ENCODE measurements at places on chromosomes 2 and 18. TPM values are rescaled to one million over a fixed set of nuclear protein-coding genes. Genes with fewer than 3 reads are reported as not detected.

MYO3B gene
- total RNA-seq: 0.20 TPM

PKDCC gene
- not detected for total RNA-seq

ZEB2 gene
- 13.5 TPM for total RNA-seq

TRIM43 gene
- not detected for total RNA-seq

IL36RN gene
- not detected for total RNA-seq

BOLA3 gene
- total RNA-seq: 131 TPM

SLC5A7 gene
- total RNA-seq: not detected

DNA sequence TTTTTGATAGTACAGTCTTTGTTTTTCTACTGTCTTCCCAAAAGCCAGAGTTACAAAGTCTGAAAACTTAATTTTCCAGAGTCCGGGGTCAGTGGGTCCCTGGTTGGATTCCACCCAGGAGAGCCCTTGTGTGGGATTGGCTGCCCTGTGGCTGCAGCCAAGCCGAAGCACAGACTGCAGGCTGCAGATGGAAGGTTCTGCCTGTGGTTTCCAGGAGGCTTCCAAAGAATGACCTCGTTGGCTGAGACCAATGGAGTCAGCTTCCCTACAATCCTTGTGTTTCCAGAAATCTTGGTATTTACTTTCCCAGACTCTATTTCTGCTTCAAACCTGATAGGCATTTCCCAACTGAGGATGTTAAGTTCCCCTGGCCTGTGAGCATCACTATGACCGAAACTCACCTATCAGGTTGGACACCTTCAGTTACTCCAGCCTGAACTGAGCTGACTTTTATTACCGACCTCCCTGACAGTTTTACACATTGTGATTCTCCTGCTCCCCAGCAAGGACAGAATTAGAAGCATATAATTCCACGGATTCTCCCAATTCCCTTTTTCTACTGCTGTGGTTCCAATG is 117.5 kb upstream of the CCDC68 start:
- H3K4me1 ChIP-seq: no peaks in the 10 kb centered on the region
- H3K27ac ChIP-seq: no peak overlapping the region
- H3K36me3 ChIP-seq: no peaks in the 10 kb centered on the region
- H3K27me3 ChIP-seq: no peaks in the 10 kb centered on the region
- no peak for DNase-seq

- H3K36me3 ChIP-seq: no peaks in the 10 kb centered on the region
- no peak overlapping the region for H3K27ac ChIP-seq
- H3K4me3 ChIP-seq: no peak overlapping the region
Observed at GRCh38 chr2:53233759-53234547, 533.7 kb upstream of the CHAC2 start.

GRCh38 chr2:35510636-35511035 is 844.9 kb upstream of the CRIM1 start:
- H3K27me3 ChIP-seq: no peaks in the 10 kb centered on the region
- H3K27ac ChIP-seq: no peak overlapping the region
- no peak for DNase-seq
- no peaks in the 10 kb centered on the region for H3K36me3 ChIP-seq

DNA sequence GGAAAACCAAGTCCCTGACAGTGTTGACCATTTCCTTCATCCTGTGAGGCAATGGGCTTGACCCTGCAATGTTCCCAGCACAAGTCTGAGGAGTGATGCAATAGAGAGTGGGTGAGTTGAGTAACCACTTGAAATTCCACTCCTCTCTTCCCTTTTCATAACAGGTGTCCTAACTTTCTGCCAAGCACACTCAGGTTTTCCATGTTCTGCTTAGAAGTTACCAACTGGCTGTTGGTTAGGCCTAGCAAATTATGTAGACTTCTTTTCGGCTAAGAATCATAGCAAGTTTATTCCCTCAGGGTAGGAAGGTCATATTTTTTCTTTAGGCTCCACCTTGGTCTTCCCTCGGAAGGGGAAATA is 11.5 kb downstream of the GNLY start:
- no peaks in the 10 kb centered on the region for H3K36me3 ChIP-seq
- H3K27me3 ChIP-seq: peaks cover 3% of the 10 kb centered on the region
- no peak for DNase-seq
- H3K4me1 ChIP-seq: peaks cover 31% of the 10 kb centered on the region
- H3K27ac ChIP-seq: no peak overlapping the region

- H3K4me1 ChIP-seq: peaks cover 41% of the 10 kb centered on the region
- H3K27ac ChIP-seq: no peak overlapping the region
- H3K27me3 ChIP-seq: no peaks in the 10 kb centered on the region
- H3K36me3 ChIP-seq: peaks cover 50% of the 10 kb centered on the region
- DNase-seq: no peak
Observed at GRCh38 chr18:69936191-69936558, 11.5 kb downstream of the CD226 start.

- H3K4me3 ChIP-seq: no peak overlapping the region
- H3K36me3 ChIP-seq: no peaks in the 10 kb centered on the region
- no peak overlapping the region for H3K27ac ChIP-seq
- H3K27me3 ChIP-seq: peaks cover 2% of the 10 kb centered on the region
- H3K4me1 ChIP-seq: no peaks in the 10 kb centered on the region
Observed at GRCh38 chr2:126942427-126943203, 43.9 kb downstream of the TEX51 start.

DNA sequence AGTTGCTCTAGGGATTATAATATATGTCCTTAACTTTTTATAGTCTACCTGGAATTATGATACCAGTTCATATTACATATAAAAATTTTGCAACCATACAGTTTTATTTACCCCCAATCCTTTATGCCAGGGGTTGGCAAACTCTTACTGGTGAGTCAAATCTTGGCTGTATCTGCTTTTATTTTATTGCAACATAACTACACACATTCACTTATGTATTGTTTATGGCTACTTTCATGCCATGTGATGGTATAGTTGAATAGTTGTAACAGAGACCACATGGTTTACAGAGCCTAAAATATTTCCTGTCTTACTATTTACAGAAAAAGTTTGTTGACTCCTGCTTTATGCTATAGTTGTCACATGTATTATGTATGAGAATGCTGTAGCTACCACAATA is 25.8 kb upstream of the DLX2 start:
- DNase-seq: no peak
- H3K4me3 ChIP-seq: no peak overlapping the region
- H3K4me1 ChIP-seq: no peaks in the 10 kb centered on the region
- no peaks in the 10 kb centered on the region for H3K36me3 ChIP-seq

- H3K27ac ChIP-seq: no peak overlapping the region
- no peak for DNase-seq
- no peaks in the 10 kb centered on the region for H3K36me3 ChIP-seq
- no peaks in the 10 kb centered on the region for H3K4me1 ChIP-seq
Observed at GRCh38 chr18:10470429-10470828, 16.0 kb downstream of the APCDD1 start.

GRCh38 chr2:143482316-143482715 is 353.1 kb downstream of the ARHGAP15 start:
- H3K4me3 ChIP-seq: no peak overlapping the region
- no peak overlapping the region for H3K27ac ChIP-seq
- H3K27me3 ChIP-seq: no peaks in the 10 kb centered on the region
- H3K4me1 ChIP-seq: peaks cover 27% of the 10 kb centered on the region
- no peak for DNase-seq

- H3K27ac ChIP-seq: peak overlapping the region; percentile 99
- peak overlapping the region; percentile 95 for H3K4me3 ChIP-seq
- peaks cover 51% of the 10 kb centered on the region for H3K4me1 ChIP-seq
- peak; percentile 60 for DNase-seq
Observed at GRCh38 chr2:144330951-144331673, 188.8 kb downstream of the ZEB2 start.

DNA sequence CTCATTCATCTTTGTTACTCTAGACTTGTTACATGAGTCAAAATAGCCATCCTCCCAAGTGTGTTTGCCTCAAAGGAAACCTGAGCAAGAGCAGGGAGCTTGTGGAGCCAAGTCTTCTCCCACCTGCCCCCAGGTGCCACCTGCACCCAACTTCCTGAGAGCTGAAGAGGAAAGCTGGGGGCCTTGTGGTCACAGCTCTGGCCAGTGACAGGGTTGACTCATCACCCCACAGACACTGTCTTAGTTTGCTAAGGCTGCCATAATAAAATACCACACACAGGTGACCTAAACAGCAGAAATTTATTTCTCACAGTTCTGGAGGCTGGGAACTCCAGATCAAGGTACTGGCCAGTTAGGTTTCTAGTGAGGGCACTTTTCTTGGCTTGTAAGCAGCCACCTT is 99.6 kb downstream of the TPGS2 start:
- H3K27me3 ChIP-seq: peaks cover 3% of the 10 kb centered on the region
- no peaks in the 10 kb centered on the region for H3K36me3 ChIP-seq
- no peaks in the 10 kb centered on the region for H3K4me1 ChIP-seq
- no peak overlapping the region for H3K27ac ChIP-seq
- no peak overlapping the region for H3K4me3 ChIP-seq

- no peaks in the 10 kb centered on the region for H3K27me3 ChIP-seq
- peak; percentile 28 for DNase-seq
- peak overlapping the region; percentile 46 for H3K4me3 ChIP-seq
- peaks cover 68% of the 10 kb centered on the region for H3K4me1 ChIP-seq
- peak overlapping the region; percentile 92 for H3K27ac ChIP-seq
- H3K36me3 ChIP-seq: peaks cover 7% of the 10 kb centered on the region
Observed at GRCh38 chr2:134217351-134217750, 36.5 kb upstream of the MGAT5 start.
